Natural killer cell treated with Interleukin-12 subunit alpha and Interleukin-12 subunit beta and Interleukin-15 and Interleukin-18, amount 100 ng/mL, for 72 hours (primary cell): ENCODE measurements at places on chromosomes 4 and X.
A peak's percentile ranks its signal among the peaks of the same experiment; 100 is the strongest.

DNA sequence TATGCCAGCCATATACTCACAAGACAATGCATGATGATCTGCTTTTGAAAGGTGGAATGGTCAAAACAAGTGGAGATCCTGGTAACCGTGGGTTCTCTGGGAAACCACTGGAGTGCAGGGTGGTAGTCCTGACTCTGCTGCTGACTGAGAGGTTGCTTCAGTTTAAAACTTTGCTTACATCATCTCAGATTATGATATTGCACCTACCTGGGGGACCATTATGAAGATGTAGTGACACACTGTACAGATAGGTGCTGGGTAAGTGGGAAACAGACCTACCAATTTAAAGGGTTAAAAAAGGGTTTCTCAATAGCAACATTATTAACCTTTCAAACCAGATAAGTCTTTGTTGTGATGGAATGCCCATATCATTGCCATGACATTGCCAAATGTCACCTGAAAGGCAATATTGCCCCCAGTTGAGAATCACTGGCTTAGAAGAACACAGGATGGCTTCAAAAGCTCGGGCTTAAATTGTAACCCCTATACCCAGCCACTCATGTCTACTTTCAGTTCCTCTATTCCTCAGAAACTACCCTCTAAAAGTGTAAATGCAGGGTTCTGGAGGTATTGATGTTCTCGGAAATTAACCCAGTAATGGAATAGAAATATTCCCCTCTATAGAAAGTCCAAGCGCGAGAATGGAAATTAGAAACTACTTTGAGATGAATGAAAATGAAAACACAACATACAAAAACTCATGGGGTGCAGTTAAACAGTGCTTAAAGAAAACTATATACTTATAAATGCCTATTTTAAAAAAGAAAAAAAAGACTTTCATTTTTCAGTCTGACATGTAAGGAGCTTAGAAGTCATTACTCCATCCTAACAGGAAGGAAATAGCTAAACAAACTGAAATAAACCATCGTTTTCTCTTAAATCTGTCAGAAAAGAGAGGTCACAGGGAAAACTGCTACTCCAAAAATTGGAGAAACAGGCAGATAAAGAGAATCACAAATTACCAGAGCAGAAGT, 65.8 kb downstream of the ARHGEF6 start:
- peak overlapping the region; percentile 56 for H3K4me3 ChIP-seq
- no peaks in the 10 kb centered on the region for H3K36me3 ChIP-seq
- no peaks in the 10 kb centered on the region for H3K27me3 ChIP-seq

- H3K27ac ChIP-seq = no peak overlapping the region
- DNase-seq = no peak
- no peaks in the 10 kb centered on the region for H3K27me3 ChIP-seq
- no peaks in the 10 kb centered on the region for H3K4me1 ChIP-seq
- H3K4me3 ChIP-seq = no peak overlapping the region
- no peaks in the 10 kb centered on the region for H3K36me3 ChIP-seq
Measured at GRCh38 chr4:126375462-126376054, 1060.8 kb downstream of the FAT4 start.

DNA sequence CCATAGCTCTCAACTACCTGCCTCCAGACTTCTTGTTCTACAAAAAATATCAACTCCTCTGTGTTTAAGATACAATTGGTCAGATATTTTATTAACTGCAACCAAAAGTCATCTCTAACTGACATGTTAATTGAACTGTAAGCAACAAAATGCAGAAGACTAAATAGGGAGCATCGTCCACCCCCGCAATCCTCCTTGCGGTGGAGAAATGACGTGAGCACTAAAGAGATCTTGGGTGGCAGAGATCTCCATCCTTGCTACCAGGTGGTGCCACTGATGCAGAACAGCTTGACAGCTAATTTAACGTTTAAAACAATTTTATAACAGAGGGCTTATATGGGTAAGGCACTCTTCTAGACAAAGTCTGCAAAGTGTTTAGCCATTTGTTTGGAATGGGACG, 164.4 kb upstream of the FTHL17 start:
- no peaks in the 10 kb centered on the region for H3K36me3 ChIP-seq
- DNase-seq = no peak
- H3K4me1 ChIP-seq = no peaks in the 10 kb centered on the region
- no peak overlapping the region for H3K4me3 ChIP-seq

DNA sequence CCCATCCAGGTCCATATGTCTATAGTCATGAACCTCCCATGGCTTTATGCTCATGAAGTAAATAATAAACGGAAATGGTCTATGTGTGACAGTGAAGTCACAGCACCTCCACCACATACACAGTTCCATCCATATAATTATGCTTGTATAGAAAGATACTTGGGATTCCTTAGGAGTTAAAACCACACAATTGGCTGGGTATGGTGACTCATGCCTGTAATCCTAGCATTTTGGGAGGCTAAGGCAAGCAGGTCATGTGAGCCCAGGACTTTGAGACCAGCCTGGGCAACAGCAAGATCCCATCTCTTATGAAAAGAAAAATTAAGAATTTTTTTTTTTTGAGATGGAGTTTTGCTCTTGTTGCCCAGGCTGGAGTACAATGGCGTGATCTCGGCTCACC, 55.6 kb upstream of the RBM47 start:
- no peak overlapping the region for H3K4me3 ChIP-seq
- H3K27me3 ChIP-seq = no peaks in the 10 kb centered on the region
- H3K36me3 ChIP-seq = no peaks in the 10 kb centered on the region
- no peak for DNase-seq
- peaks cover 11% of the 10 kb centered on the region for H3K4me1 ChIP-seq
- H3K27ac ChIP-seq = no peak overlapping the region

- peaks cover 26% of the 10 kb centered on the region for H3K36me3 ChIP-seq
- no peak for DNase-seq
- H3K27ac ChIP-seq = no peak overlapping the region
- no peak overlapping the region for H3K4me3 ChIP-seq
- H3K4me1 ChIP-seq = peaks cover 7% of the 10 kb centered on the region
Measured at GRCh38 chrX:1417921-1418771, 26.2 kb upstream of the SLC25A6 start.

GRCh38 chr4:128800701-128801284, 8.7 kb upstream of the JADE1 start:
- H3K4me3 ChIP-seq = no peak overlapping the region
- H3K27me3 ChIP-seq = no peaks in the 10 kb centered on the region
- H3K36me3 ChIP-seq = no peaks in the 10 kb centered on the region
- DNase-seq = no peak
- no peaks in the 10 kb centered on the region for H3K4me1 ChIP-seq

GRCh38 chr4:1808851-1809753, 16.0 kb downstream of the FGFR3 start:
- no peak overlapping the region for H3K27ac ChIP-seq
- H3K4me3 ChIP-seq = no peak overlapping the region
- H3K27me3 ChIP-seq = no peaks in the 10 kb centered on the region
- no peak for DNase-seq

DNA sequence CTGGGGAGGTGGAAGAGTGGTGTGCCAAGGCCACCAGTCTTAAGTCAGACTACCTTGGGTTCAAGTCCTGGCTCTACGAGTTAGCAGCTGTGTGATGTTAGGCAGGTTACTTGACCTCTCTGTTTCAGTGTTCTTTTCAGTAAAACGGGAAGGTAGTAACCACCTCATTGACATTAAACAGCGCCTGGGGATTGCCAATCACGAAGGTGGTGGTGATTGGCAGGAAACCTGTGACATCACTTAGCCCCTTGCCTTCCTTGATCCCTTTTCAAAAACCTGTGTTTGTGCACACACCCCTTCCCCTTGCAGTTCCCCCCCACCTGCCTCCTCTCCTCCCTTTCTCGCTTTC, 7.6 kb downstream of the KLF3 start:
- peak overlapping the region; percentile 81 for H3K4me3 ChIP-seq
- no peaks in the 10 kb centered on the region for H3K27me3 ChIP-seq
- H3K36me3 ChIP-seq = peaks cover 5% of the 10 kb centered on the region
- peaks cover 81% of the 10 kb centered on the region for H3K4me1 ChIP-seq

DNA sequence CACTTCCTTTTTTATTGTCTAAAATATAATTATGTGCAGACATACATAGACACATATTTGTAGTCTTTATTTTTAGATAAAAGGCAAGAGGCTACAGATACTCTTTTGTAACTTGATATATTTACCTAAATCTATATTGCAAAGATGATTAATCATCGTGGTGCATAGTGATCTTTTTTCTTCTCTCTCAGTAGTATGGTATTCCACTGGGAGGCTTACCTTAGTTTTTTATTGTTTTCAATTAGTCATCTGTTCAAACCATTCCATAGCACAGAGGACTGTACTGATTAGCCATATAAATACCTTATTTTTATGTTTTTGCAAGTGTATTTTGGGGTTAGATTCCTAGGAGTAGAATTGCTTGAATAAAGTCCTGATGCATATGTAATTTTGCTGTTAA, 619.7 kb downstream of the GRXCR1 start:
- H3K27ac ChIP-seq = no peak overlapping the region
- no peaks in the 10 kb centered on the region for H3K27me3 ChIP-seq
- no peak for DNase-seq
